ENCODE measurements at places on chromosomes 7 and 10.

DNA sequence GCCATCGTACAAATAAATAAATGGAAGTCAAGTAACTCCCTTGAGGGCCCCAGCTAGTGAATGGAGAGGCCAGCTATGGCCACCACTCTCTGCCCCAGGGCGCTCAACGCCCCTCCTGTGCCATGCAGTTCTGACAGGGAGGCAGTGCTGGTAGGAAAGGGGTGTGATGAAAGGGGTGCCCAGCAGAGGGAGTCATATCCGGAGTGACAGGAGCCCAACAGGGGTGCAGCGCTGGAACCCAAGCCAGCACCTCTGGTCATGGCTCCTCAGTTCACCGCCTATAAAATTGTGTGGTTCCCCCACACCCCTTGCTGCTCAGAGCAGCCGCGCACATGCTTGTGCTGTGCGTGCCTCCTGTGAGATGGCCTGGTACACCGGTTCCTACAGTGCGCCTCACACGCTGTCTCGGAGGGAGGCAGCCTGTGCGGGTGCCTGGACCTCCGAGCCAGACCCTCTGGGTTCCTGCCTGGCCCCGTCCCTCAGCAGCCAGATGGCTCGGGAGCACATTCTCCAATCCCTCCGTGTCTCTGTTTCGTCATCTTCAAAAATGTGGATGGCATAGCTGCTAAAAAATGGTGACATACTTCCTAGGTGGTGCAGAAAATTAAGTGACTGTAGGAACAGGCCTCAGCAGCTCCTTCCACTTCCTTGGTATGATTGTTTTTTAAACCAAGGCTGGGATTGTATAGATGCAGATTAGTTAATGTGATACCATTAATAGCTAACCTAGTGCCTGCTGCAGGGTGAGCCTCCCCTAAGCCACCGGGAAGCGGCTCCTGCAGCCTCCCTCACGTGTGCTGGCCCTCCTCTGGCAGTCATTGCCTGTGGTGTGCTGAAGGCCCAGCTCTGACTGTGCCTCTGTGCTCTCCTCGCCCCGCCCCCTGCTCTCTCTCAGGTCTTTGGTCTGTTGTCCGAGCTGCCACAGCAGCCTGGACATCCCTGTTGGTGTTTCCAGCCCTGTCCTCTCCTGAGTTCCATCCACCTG, 125.8 kb downstream of the EGFR start:
- no peak for DNase-seq

DNA sequence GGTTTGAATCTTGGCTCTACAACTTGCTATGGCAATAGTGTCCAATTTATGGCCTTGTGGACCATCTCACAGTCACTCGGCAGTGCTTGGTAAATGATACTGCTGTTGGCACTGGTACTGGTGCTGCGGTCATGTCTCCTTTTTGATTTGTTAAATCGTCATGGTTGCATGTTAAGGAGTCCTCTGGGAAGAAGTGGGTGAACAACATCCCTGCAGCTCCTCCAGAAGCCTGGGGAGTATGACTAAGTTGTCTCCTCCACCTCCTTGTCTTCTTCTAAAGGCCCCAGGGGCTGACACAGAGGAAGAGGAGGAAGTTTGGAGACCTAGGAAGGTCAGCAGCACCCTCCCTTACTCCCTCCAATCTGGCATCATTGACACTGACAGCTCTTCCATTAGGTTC, 8.5 kb downstream of the ITPRIP start:
- DNase-seq = no peak

GRCh38 chr10:61627266-61627665, 35.5 kb upstream of the CABCOCO1 start:
- DNase-seq = no peak

- no peak for DNase-seq
Measured at GRCh38 chr7:99218406-99219184, 10.7 kb upstream of the KPNA7 start.

DNA sequence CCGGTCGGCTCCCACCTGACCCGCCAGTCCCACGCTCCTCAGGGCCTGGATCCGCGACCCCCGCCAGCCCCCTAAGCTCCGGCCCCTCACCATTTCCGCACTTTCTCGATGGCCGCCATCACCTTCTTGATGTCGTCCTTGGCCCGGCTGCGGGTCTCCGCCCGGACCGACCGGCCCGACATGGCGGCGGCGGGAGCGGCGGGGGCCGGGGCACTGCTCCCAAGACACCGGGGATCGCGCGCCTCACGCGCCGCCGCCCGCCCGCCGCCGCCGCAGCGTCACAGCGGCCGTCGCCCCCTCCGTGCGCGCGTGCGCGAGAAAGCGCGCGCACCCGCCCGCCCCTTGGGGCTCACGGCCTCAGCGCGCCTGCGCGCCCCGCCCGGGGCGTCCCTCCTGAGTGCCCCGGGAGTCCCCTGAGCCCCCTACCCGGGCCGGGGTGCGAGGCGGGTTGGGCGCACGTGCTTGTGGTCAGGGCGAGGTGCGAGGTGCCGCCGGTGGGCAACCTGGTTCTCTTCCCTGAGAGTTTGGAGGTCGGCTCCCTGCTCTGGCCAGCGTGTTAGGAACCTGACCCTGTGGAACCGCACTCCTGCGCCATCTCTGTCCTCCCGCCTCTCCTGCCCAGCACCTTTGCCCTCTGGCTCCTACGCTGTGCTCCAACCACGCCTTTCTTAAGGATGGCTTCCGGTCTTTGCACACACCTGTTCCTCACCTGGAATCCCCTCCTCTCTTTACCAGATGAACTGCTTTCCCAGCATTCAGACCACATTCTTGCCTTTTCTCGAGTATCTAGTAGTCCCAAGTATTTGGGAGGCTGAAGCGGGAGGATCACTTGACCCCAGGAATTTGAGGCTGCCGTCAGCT, at the start of gene BCL7B:
BCL7B (minus strand) TSS at position 294 of the 861 bp plus-strand sequence; CDS start at position 182, 112 bp downstream.
- DNase-seq = peak; percentile 86

DNA sequence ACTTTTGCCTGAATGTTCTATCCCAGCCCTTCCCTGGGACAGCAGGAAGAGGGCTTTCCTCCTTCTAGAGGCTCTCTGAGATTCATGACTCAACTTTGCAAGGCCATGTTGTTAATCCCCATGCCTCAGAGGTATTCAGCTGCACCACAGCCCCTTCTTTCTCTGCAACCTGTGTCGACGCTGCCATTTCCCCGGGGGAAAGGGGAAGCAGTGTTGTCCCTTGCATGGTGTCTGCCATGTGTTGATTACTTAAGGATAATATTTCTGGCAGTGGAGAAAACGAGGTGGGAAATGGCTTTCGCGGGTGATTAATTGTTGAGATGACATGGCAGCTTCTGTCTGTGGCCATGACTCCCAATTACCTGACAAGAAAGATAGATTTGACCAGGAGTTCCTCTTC, 133.1 kb downstream of the SORCS3 start:
- DNase-seq = no peak

- no peak for DNase-seq
Measured at GRCh38 chr10:71741671-71742070, 22.1 kb upstream of the C10orf105 start.

- peak; percentile 69 for DNase-seq
Measured at GRCh38 chr10:102644066-102644645, at the start of gene TRIM8. TRIM8 (plus strand) TSS chr10:102644479; CDS start chr10:102644618, 139 bp downstream.

DNA sequence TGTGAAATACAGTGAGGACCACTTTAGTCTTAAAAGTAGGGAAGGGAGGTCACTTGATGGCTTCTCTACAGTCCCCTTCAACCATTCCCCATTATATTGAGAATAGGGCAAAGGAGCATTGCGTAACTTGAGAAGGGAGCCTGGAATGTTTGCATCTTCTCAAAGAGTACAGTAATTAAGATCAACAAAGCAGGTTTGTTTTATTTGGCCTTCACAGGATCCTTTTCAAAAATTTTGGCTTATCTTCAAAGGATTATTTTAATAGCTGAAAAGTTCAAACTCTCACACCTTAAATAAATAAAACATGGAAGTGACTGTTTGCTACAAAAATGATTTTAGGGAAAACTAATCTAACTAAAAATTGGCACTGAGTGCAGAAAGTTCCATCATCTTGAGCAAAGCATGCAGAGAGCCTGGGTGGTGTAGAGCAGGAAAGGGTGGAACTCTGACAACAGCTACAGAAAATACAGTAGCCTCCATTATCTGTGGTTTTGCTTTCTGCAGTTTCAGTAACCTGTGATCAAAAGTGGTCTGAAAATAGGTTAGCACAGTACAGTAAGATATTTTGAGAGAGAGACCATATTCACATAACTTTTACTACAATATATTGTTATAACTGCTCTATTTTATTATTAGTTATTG, 214.0 kb downstream of the MDFIC start:
- DNase-seq = no peak

- no peak for DNase-seq
Measured at GRCh38 chr10:33071857-33072256, 113.8 kb upstream of the ITGB1 start.

DNA sequence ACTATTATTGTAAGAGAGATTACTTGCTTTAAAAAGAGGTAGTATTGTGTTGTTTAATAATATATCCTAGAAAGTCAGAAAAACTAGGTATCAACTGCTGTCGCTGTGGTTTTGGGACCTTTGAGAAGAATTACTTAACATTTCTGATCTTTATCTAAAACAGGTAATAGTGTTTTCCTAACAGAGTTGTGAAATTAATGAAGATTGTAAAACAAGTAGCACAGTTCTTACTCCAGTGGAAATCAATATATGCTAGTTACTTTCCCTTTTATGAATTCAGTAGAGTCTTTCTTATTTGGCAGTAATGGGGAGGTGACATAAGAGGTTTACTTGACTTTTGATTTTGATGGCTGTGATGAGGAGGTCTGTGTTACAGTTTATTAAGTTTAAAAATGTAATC, 58.1 kb downstream of the KIF20B start:
- DNase-seq = no peak

GRCh38 chr7:122082670-122083069, 61.4 kb downstream of the AASS start:
- no peak for DNase-seq
